ENCODE measurements at places on chromosomes 13 and 19.

- no peaks in the 10 kb centered on the region for H3K27me3 ChIP-seq
- no peaks in the 10 kb centered on the region for H3K4me1 ChIP-seq
- DNase-seq, result no peak
- no peaks in the 10 kb centered on the region for H3K36me3 ChIP-seq
Observed at GRCh38 chr13:94216476-94216875, 263.0 kb downstream of the DCT start.

GRCh38 chr13:43285933-43286597 is 262.7 kb downstream of the DNAJC15 start:
- H3K36me3 ChIP-seq, result no peaks in the 10 kb centered on the region
- no peak for DNase-seq
- H3K4me3 ChIP-seq, result no peak overlapping the region

DNA sequence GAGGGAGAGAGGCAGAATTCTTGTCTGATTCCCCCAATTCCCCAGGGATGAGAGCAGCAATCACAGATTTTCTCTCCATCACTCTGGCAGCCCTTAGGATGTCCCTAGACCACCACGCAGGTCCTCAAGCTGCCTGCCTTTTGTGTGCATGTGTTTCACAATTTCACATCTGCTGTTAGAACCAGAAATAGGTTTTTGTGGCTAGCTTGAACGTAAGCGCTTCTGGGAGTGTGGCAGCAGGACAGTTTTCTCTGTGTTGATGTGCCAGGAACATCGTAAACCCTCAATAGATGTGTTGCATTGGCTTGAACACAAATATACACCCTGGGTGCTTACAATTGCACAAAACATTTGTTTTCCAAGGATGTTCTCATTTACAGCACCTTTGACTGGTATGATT is 78.8 kb upstream of the TMTC4 start:
- no peaks in the 10 kb centered on the region for H3K27me3 ChIP-seq
- H3K4me3 ChIP-seq, result no peak overlapping the region
- no peak overlapping the region for H3K27ac ChIP-seq
- H3K4me1 ChIP-seq, result no peaks in the 10 kb centered on the region
- DNase-seq, result no peak

- no peaks in the 10 kb centered on the region for H3K36me3 ChIP-seq
- no peak overlapping the region for H3K4me3 ChIP-seq
- H3K27ac ChIP-seq, result no peak overlapping the region
- no peaks in the 10 kb centered on the region for H3K4me1 ChIP-seq
- H3K27me3 ChIP-seq, result no peaks in the 10 kb centered on the region
Observed at GRCh38 chr13:50629966-50630365, 213.5 kb downstream of the DLEU7 start.

DNA sequence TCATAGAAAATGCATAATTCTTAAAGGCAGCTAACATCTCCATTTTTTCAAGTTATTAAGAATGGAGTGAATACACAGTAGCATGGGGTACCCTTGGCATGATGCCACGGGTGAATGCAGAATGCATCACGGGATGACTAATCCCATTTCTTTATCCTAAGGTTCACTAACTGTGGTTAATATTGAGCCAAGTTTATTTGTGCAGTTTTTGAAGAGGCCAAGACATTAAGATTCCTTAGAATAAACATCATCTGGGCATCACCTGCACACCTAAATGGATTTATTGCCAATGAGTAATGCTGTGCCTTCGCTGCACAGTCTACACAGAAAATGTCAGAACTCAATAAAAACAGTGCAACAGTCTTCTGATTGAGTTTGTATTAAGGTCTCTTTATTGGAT is 333.1 kb downstream of the GPC6 start:
- no peak for DNase-seq
- no peaks in the 10 kb centered on the region for H3K27me3 ChIP-seq
- no peak overlapping the region for H3K4me3 ChIP-seq
- H3K36me3 ChIP-seq, result no peaks in the 10 kb centered on the region
- no peaks in the 10 kb centered on the region for H3K4me1 ChIP-seq

DNA sequence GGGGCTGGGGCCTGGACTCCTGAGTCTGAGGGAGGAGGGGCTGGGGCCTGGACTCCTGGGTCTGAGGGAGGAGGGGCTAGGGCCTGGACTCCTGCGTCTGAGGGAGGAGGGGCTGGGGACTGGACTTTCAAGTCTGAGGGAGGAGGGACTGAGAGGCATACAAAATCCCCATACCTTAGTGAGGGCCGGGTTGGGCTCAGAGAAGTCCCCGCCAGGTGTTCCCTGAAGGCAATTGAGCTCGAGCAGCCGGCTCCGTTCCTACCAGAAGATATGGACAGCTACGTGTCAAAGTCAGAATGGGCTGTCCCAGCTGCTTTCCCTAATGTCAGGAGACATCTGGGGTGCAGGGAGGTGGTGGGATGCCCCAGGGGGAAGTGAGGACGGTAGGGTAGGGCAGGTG is 9.5 kb downstream of the PHLDB3 start:
- H3K27me3 ChIP-seq, result no peaks in the 10 kb centered on the region
- DNase-seq, result no peak
- H3K4me1 ChIP-seq, result no peaks in the 10 kb centered on the region
- H3K27ac ChIP-seq, result no peak overlapping the region

DNA sequence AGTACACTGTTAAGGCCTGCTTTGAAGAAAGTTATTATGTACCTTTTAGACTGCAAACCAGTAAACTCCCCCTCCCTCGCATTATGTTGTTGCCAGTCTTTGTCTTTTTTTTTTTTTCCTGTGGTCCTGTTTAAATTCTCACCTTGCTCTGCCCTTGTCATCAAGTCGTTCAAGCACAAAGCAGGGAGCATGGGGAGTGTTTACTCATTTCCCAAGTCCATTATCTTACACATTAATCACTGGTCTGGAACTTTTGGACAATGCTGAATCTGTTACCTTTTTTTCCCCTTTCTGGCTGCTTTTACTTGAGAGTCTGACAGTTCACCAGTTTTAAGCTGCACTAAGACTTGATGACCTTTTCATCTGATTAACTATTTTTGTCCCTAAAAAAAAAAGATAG is 108.2 kb downstream of the DACH1 start:
- no peaks in the 10 kb centered on the region for H3K36me3 ChIP-seq
- H3K4me3 ChIP-seq, result no peak overlapping the region
- H3K27me3 ChIP-seq, result no peaks in the 10 kb centered on the region
- H3K27ac ChIP-seq, result no peak overlapping the region

GRCh38 chr13:74246487-74246886 is 112.3 kb upstream of the KLF12 start:
- no peak for DNase-seq
- peak overlapping the region; percentile 59 for H3K27ac ChIP-seq
- H3K27me3 ChIP-seq, result no peaks in the 10 kb centered on the region
- H3K4me3 ChIP-seq, result peak overlapping the region; percentile 13
- peaks cover 71% of the 10 kb centered on the region for H3K4me1 ChIP-seq
- H3K36me3 ChIP-seq, result no peaks in the 10 kb centered on the region
